Activated gamma-delta T cell treated with anti-CD3 and anti-CD28 coated beads, Interleukin-2, amount 50 U/mL, for 16 hours (primary cell): ENCODE measurements at places on chromosomes 13 and 19.

DNA sequence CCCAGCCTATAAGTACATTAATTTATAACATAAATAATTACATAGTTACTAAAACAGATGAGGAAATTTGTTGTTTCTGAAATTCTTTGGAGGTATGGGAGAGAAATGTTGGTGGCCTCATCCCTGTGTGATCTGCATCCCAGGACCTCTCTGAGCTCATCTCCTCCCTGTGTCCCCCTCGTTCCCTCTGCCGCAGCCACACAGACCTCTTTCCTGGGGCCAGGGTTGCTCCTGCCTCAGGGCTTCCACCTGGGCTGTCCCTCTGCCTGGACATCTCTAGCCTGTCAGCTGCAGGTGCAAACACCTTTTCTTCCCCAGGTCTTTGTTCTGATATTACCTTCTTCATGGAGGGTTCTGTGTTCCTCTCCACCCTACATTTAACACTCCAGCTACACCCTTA, 3.9 kb downstream of the ZNF766 start:
- no peak for DNase-seq

GRCh38 chr13:44350775-44351504, 22.7 kb upstream of the SERP2 start:
- DNase-seq: no peak

- DNase-seq: no peak
These were observed 19.6 kb downstream of the CELF5 start for GRCh38 chr19:3243819-3244700.

GRCh38 chr19:18271433-18271841, 2.8 kb downstream of the IQCN start:
- DNase-seq: no peak

- peak; percentile 69 for DNase-seq
These were observed 3.1 kb downstream of the ABHD17A start for GRCh38 chr19:1882089-1882785.
